Activated naive CD4-positive, alpha-beta T cell (primary cell): ENCODE measurements at places on chromosomes 2 and 18.

DNA sequence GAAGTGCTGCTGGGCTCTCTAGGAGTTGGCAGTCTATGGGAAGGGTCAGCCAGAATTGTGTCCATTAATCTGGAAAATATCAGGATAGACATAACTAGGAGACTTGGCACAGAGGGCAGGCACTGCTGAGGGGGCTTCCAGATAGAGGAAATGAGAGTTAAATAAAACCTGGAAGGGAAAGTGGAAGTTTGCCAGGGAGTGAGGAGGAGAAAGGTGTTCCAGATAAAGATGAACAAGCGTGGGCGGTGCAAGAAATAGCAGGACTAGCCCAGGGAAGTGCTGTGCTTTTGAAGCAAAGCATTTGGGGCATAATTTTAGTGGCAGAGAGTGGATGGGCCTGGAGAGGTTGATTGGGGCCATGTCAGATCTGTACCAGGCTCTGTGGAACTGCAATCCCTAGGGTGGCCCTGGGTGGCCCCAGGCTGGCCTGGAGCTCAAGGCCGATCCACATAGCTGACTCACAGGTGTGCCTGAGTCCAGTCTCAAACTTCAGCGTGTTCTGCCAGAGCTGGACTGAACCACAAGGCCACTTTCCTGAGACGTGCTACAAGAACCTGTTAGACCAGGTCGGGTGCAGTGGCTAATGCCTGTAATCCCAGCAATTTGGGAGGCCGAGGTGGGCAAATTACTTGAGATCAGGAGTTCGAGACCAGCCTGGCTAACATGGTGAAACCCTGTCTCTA lies 26.9 kb downstream of the GALM start:
- DNase-seq: no peak

DNA sequence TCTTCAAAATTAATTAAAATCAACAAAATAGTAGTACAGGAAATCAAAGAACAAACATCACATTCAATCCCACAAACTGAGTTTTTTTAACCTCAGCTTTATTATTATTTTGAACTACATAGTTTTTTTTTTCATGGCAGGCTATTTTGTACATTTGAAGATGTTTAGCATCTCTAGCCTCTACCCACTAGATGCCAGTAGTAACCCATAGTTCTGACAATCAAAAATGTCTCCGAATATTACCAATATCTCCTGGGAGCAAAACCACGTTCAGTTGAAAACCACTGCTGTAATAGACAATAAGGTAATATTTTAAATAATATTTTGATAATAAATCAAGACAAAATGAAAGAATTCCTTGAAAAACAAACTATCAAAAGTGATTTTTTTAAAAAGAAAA lies 702.6 kb upstream of the LRRTM1 start:
- no peak for DNase-seq

DNA sequence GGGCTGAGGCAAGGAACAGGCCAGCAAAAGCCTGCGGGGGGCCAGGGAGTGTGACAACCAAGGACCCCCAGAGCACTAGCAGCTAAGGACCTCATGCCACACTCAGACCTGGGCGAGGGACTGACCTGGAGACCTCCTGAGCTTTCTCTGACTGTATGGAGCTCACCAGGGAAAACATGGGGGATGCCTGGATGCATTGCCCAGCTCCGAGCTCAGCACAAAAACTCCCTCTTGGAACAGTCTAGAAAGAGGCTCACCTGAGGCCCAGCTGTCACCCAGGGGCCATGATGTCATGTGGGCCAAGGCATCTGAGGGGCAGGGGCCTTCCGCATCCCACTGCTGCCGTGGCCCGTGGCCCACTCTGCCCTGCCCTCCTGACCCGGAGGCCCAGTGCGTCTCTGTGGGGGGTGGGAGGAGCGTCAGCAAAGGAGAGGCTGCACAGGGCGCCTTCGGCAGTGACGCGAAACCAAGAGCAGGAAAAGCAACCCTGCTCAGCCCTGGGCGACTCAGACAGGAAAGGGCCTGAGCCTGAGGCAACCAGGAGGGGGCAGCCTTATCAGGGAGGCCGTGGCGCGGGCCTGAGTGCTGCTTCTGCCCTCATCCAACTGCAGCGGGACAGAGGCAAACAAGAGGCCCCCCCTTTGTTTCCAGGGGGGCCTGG lies 57.3 kb upstream of the ALPP start:
- DNase-seq: peak; percentile 43

DNA sequence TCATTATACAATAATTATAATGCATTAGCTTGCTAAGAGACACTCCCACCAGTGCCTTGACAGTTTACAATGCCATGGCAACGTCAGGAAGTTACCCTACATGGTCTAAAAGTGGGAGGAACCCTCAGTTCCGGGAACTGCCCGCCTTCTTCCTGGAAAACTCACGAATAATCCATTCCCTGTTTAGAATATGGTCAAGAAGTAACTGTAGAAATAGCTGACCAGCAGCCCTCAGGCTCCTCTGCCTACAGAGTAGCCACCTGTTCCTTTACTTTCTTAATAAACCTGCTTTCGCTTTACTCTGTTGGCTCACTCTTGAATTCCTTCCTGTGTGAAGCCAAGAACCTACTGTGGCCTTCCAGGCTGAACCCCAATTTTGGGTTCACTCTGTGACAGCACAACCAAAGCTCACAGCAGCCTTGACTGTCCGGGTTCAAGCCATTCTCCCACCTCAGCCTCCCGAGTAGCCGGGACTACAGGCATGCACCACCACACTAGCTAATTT lies 20.0 kb upstream of the PTPN2 start:
- no peak for DNase-seq

GRCh38 chr2:231717281-231718171 lies 9.2 kb downstream of the PTMA start:
- DNase-seq: no peak

- peak; percentile 14 for DNase-seq
Observed at GRCh38 chr2:221518201-221518934, 53.7 kb downstream of the EPHA4 start.

GRCh38 chr2:110166266-110166665 lies 38.5 kb downstream of the NPHP1 start:
- no peak for DNase-seq

GRCh38 chr2:176583607-176584006 lies 314.4 kb downstream of the MTX2 start:
- DNase-seq: no peak

- no peak for DNase-seq
Observed at GRCh38 chr2:175004730-175004979, 526 bp downstream of the CHN1 start.

DNA sequence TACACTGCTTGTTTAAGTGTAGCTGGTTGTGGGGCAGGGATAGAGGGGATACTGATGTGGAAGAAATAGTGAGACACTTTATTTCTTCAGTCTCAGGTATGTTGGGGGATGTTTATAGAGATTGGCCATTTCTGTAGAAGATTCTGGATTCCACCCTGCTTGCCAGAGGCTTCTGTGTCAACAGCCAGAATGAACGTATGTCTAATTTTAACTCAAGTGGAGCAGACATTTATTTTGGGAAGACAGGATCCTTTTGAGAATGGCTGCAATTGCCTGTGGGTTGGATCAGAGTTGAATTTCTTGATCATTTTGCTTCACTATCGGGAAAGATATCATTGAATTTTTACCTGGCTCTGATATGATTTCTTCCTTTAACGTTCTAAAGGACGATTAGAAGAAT lies 465.6 kb upstream of the SLC14A2 start:
- DNase-seq: no peak

- DNase-seq: no peak
Observed at GRCh38 chr2:5330961-5331360, 361.2 kb upstream of the SOX11 start.

GRCh38 chr2:241393524-241394196 lies 37.6 kb downstream of the FARP2 start:
- DNase-seq: no peak

- DNase-seq: no peak
Observed at GRCh38 chr2:219218217-219218731, 484 bp downstream of the ABCB6 start.

DNA sequence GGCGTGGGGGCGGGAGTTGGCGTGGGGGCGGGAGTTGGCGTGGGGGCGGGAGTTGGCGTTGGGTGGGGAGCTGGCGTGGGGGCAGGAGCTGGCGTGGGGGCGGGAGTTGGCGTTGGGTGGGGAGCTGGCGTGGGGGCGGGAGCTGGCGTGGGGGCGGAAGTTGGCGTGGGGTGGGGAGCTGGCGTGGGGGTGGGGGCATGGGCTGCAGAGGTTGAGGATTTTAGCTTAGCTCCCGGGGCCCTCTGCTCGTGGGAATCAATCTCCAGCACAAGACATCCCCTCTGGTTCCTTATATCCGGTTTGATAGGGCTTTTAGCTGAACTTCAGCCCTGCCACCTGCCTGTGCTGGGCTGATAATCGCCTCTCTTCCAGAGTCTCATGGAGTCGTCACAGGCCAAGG lies 177.0 kb downstream of the LDLRAD4 start:
- DNase-seq: no peak

GRCh38 chr2:16049406-16049805 lies 109.1 kb downstream of the MYCN start:
- no peak for DNase-seq

DNA sequence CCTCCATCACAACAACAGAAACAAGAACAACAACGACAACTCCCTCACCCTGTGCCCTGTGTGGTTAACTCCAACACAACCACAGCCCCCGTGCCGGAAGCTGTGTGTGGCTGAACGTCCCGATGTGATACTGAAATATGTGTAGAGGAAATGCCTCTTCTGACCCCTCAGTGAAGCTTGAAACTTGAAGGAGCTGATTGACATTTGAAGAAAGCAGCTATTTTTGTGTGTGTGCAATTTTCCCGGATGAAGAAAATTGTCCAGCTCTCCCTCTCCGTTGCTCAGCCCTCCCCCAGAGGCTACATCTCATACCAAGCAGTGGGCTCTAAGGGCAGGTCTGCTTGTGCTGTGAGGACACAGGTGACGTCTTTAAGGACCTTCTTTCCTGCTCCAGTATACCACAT lies 173.8 kb downstream of the ICOS start:
- peak; percentile 27 for DNase-seq

- DNase-seq: no peak
Observed at GRCh38 chr2:239269916-239270315, 130.9 kb downstream of the HDAC4 start.

- no peak for DNase-seq
Observed at GRCh38 chr2:70902067-70902442, 33.6 kb upstream of the ATP6V1B1 start.

GRCh38 chr18:62739911-62740310 lies 24.6 kb downstream of the PHLPP1 start:
- DNase-seq: no peak

DNA sequence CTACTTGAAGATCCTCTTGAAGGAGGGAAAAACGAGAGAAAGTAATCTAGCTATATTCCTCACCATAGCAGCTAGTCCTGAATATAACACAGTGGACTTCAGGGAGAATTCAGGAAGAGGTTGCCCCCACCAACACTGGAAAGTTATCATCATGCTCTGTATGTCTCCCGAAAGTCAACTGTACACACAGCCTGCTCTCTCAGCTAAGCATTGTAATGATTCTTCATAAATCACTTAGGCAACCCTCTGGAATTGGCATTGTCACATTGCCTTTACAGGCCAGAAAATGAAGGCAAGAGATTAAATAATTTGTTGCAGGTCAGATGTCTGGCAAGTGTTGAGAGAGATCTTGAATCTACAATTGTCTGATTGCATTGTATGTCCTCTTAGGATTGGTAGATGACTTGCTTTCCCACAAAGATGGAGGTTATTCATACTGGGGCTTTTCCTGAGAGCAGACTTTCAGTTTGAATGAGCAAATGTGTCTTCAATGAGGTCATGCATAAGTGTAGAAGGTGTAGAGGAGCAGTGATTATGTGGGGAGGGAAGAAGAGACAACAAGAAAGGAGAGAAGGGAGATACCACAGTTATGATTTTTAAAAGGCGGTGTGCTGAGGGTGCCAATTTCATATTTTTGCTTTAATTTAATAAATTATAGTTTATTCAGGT lies 667.2 kb downstream of the DCDC2C start:
- no peak for DNase-seq

GRCh38 chr18:78975292-78975691 lies 4.3 kb upstream of the SALL3 start:
- no peak for DNase-seq

DNA sequence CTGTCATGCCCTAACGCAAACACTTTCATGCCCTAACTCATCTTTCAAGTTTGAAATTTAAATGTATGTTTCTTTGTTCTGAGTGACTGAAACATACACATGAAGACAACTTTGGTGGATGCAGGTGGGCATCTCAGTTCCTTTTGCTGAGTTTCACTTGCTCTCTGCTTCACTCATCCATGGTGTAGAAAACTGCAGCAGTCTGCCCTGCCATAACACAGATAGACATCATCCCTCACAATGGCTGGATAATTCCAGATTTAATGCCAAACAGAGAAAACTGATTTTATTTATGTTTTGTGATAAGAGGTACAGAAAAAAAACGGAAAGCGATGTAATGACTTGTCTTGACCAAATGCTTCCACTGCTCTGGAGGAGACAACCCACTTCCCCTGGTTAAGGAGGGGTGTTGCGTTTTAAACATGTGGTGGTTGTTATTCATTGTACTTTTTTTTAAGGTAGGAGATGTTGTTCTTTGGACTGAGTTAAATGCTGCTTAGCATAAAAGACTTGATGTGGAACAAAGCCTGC lies 70.4 kb downstream of the RHBDD1 start:
- no peak for DNase-seq

DNA sequence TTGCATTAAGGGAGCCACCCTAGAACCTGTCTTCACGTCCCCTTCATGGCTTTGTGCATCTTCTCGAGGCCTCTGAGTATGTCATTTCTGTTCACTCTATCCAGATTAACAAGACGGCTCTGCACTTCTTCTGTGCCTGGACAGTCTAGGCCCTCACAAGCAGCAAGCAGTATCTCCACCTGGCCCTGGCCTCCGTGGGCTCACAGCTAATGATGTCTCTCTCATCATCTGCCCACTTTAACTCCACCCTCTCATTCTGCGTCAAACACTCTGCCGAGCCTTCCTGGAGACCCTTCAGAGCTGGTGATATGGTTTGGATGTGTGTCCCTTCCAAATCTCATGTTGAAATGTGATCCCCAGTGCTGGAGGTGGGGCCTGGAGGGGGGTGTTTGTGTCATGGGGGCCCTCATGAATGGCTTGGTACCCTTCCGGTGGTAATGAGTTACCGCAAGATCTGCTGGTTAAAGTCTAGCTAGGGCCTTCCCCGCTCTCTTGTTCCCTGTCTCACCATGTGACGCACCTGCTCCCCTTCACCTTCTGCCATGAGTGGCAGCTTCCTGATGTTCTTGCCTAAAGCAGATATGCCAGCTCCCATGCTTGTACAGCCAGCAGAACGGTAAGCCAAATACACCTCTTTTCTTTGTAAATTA lies 132.5 kb upstream of the ID2 start:
- DNase-seq: no peak

DNA sequence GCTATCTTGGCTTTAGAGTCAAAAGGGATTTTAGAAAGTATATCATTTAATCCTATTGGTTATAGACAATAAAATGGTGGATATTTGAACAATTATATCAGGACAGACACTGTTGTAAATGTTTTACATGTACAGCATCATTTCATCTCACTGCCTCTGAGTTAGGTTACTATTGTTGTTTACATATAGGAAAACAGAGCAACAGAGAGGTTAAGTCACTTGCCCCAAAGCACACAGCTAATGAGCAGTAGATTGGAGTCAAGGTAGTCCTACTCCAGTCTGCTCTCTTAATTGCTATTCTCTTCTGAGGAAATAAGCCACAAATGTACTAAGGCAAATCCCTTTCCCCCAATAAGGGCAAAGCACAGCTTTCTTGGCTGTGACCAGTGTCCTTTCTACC lies 142.9 kb downstream of the MTX2 start:
- no peak for DNase-seq

GRCh38 chr2:172742931-172743540 lies 7.4 kb downstream of the RAPGEF4 start:
- no peak for DNase-seq
